ENCODE measurements at places on chromosomes 12 and 14.

- DNase-seq: peak; percentile 94
Measured at GRCh38 chr12:48105867-48106680, at the start of gene SENP1. Gene SENP1, minus strand, starts transcription at chr12:48106079. Its CDS starts 4,607 bp downstream, at chr12:48101472.

GRCh38 chr12:126506426-126507182 is 1441.4 kb downstream of the AACS start:
- no peak for DNase-seq

DNA sequence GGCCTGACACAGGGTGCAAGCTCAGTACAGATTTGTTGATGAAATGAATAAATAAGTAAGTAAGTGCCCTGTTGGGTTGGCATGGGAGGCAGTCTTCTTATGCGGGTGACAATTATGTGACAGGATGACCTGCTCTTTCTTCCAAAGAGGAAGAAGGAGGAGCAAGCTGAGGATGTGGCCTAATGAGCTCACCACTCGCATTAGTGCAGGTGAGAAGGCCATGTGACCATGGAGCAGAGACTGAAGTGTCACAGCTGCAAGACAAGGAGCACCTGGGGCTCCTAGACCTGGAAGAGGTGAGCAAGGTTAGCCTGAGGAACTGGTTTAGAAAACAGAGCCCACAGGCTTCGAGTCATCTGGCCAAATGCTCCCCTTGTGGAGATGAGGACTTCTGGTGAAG is 34.9 kb downstream of the LRTM2 start:
- DNase-seq: no peak

GRCh38 chr12:32589165-32589865 is 89.8 kb upstream of the DNM1L start:
- no peak for DNase-seq

DNA sequence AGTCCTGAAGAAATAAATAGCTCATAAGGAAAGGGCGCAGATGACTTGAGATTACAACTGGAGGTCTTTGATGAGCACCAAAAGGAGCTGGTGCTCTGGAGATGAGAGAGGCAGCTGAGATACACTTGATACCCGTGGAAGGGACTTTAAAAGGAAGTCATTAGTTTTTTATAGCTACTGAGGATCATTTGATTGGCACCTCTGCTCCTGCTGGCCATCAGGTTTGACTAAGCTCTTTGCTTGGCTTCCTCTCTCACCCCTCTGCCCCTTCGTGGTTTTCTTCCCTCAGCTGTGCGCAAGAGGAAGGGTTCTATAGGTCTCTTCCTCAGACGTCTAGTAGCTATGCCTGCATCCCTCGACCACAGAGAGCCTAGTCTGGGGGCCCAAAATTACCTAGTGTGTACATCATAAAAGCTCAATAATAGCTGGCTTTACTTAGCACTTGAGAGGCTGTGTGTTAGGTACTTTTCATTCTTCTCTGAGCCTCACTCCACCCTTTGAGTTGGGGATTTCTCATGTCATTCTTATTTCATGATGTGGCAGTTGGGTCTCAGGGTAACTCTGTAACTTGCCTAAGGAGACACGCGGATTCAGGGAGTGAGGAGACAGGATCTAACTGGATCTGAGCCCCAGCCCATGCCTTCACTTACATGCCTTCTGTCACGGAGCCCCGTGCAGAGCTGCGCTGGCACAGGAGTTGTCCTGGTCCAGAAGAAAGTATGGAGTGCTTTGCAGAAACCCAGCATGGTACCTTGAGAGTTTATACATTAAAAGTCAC is 68.4 kb upstream of the ASPG start:
- no peak for DNase-seq

DNA sequence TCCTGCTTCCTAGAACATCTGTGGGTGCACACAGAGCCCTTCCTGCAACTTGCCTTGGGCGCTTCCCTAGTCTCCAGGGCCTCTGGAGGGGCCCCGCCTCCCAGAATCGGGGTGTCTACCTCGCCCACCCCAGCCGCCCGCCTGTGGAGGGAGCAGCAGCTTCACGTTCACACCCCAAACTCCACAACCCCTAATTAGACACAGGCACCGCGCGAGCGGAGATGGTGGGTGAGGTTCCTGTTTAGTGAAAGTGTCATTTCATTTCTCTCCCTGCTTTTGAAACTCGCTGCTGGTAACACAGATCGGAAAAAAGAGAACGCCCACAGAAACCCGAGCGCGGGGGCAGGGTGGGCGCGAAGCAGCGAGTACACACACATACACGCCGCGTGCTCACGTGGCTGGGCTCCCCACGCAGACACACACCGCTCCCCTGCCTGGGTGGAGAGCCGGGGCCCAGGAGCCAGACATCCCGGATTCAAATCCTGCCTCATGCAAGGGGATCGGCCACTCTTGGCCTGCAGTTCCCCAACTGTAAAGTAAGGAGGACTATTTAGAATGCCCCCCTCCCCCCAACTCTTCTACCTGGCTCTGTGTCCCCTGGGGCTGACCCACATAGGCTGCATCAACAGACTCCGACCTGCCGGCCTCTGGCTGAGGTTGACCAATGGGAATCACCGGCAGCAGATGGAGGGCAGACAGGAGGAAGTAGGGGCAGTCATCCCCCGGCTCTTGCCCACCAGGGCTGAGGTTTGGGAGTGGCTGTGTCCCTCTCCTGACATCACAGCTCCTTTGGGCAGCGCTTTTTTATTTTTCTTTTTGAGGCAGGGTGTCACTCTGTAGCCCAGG is 79.2 kb upstream of the NCOR2 start:
- peak; percentile 74 for DNase-seq

DNA sequence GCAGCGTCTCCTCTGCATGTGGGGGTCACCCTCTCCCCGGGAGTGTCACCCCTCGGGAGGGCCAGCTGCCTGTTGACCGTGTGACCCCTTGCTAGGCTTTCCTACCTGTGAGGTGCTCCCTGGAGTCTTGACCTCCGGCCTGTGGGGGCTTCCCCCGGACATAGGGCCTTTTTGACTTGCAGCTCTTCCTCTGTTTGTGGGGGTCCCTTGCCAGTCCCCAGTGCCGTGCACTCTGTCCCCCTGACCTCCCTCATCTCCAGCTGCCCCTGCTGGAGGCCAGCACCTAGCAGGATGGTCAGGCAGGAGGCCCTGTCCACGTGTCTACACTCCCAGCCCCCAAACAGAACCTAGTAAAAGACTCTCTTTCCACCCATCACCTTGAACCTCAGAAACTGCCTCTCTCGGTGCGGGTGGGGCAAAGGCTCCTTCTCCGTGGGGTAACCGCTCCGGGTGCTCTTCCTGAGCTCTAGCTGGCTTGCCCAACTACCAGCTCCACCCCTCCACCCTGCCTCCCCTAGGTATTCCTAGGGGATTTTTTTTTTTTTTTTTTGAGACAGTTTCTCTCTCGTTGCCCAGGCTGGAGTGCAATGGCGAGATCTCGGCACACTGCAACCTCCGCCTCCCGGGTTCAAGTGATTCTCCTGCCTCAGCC is 810 bp downstream of the AACS start:
- DNase-seq: no peak

GRCh38 chr12:49019120-49019430 is 499 bp upstream of the PRKAG1 start:
- no peak for DNase-seq

DNA sequence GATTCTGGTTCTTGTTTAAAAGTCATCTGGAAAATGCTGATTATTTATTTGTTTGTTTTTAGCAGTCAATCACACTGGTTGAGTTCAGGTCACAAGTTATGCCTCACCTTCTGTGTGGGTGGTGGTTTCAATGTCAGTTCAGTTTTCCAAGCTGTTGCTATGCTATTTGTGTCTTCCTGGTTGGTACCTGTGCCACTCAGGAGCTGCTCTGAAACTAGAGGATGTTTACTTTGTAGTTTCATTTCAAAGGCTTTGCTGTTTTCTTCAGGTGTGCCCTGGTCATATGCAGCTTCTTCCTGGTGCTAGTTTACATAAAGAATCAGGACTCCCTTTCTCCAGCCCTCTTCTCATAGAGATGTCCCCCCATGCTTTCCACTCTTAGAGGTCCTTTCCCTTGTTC is 75.7 kb upstream of the PPP4R3A start:
- DNase-seq: no peak

GRCh38 chr14:51507511-51507905 is 144.2 kb upstream of the FRMD6 start:
- no peak for DNase-seq

GRCh38 chr14:24315807-24316596 is 4.7 kb downstream of the LTB4R start:
- DNase-seq: no peak

DNA sequence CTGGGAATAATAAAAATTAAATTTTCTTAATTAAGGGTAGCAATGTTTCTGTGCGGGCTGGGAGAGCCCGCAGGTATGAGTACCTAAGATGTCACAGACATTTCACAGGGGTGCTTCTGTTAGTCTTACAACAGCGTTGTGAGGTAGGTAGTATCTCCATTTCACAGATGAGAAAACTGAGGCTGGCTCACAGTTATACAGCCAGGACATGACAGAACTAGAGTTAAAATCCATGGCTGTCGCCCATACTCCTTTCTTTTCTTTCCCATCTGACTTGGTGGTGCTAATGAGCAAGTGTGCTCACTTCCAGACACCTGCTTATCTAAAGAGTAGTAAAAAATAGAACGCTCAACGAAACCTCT is 2.1 kb downstream of the BMAL2 start:
- DNase-seq: no peak

DNA sequence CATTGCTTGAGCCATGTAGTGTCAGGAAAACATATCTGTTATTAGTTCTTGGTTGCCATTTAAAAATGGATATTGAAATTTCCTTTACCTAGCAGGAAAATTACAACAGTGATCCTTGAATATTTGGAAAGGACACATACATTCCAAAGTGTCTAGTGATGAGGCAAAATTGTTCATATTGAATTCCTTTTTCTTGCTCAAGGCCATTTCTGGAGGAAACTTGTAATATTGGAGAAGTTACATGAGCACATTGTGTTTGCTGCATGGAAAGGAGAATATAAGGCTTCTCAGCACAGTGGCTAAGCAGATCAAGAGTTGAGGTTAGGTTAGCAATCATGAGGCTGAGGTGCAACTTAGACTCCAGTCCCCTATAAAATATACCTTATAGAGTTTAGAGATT is 121.9 kb downstream of the PDE3A start:
- no peak for DNase-seq

DNA sequence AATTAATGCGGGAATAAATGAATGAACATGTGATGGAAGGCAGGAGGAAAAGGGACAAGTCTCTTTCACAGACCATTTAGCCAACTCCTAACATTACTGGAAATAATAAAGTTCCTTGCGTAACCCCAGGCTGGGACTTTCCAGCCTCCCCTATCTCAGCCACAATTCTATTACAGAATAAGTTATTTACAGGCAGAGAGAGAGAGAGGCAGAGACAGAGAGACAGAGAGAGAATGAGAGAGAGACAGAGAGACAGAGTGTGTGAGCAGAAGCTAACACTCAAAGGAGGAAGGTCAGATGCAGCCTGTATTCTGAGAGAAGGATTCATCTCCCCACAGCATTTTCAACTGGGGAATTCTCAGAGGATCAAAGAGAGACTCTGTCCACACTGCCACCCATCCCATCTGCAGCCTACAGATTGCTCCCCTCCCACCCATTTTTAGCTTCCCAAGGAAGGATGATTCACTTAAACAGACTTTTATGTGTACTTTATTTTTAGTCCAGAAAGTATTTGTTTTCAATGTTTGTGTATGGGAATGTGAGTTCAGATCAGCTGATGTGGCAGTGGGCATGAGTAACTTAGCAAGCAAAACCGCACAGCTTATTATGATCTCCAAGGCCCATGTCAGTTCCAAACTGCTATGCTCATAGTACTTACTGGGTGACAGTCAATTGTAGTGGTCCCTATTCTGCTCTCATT is 165.7 kb downstream of the CAND1 start:
- no peak for DNase-seq

- no peak for DNase-seq
Measured at GRCh38 chr14:51880835-51881580, 20.6 kb downstream of the GNG2 start.

- peak; percentile 31 for DNase-seq
Measured at GRCh38 chr14:68628605-68629310, 164.1 kb downstream of the ZFP36L1 start.

DNA sequence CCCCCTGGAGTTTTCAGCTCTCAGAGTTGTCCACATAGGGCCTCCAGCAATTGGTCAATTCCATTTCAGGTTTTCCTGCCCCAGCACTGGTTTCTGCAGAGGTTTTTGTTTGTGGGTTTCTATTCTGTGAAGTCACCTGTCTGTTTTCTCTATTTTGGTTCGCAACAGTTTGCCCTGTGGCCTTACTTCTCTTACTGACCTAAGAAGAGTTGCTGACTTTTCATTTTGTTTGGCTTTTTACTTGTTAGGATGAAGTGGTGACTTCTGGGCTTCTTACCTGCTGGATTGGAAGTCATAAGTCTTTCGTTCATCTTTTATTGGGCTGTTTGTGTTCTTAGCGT is 196.4 kb upstream of the PARP11 start:
- no peak for DNase-seq

DNA sequence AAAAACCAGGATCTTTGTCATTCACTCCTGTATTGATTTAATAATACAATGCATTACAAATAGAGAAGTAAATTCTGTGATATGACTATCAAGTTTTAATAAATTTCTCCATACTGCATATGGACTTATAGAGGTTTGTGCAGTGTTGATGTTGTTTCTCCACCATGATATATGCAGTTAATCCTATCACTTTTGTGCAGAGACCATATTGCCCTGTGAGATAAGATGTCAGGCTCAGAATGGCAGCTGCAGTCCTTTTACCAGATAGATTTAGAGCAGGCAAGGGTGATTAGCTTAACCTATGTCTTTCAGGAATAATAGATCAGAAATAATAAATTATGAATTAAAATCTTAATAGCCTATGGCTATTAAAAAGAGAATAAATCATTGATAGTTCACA is 38.6 kb upstream of the KCNJ8 start:
- no peak for DNase-seq

DNA sequence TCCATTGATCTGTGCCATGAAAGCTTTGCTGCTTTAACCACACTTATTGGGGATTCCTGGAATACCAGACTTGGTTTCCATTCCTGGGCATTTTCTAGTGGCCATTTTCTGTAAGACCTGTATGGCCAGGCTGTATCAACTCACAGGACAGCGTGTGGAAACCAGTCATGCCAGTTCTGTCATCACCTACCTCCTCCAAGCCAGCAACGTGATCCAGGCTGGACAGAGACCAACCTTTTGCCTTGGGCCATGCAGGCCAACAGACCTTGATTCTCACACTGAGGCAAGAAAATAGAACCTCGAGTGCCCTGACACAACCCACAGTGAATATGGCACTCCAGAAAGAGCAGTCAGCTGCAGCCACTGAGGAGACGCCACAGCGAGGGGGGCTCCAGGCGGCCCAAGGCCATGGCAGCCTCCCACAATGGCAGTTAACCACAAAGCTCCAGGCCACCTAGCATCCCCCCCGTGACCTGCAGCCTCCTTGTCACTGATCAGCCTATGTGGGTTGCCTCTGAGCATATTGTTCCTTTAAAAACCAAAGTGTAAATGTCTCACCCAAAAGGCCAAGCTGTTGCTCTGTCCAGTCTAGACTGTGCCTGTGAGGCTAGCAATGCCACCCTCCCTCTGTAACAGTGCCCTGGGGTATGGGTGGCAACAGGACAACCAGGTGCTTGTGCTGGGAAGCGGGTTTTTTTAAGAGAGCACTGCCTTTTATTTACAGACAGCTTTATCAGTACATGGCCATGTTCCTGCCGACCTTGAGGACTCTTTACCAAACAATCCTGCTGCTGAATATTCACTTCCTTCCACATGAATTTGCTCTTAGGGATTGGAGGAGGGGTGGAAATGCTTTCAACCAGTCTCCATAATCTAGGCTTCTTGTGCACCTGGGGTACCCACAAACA is 168.7 kb upstream of the HIF1A start:
- no peak for DNase-seq

GRCh38 chr12:49064767-49065152 is 4.2 kb upstream of the KMT2D start:
- no peak for DNase-seq

All from stimulated activated CD4-positive, alpha-beta T cell treated with anti-CD3 and anti-CD28 coated beads, Interleukin-2, amount 100 ng/mL, for 24 hours (primary cell).